ENCODE measurements at places on chromosomes 5 and 9. TPM values are rescaled to one million over a fixed set of nuclear protein-coding genes. Genes with fewer than 3 reads are reported as not detected.

The NFIB gene
- total RNA-seq: 80.9 TPM

The MLANA gene
- not detected for total RNA-seq

- peaks cover 20% of the 10 kb centered on the region for H3K36me3 ChIP-seq
- H3K4me1 ChIP-seq: no peaks in the 10 kb centered on the region
- no peak overlapping the region for H3K4me3 ChIP-seq
- no peak for DNase-seq
- no peak overlapping the region for H3K27ac ChIP-seq
Observed at GRCh38 chr5:65796751-65797316, 74.8 kb downstream of the NLN start.

The LHFPL2 gene
- total RNA-seq: 11.2 TPM

GRCh38 chr9:134066526-134066912 is 1.3 kb downstream of the BRD3 start:
- peak overlapping the region; percentile 54 for H3K4me3 ChIP-seq
- H3K4me1 ChIP-seq: peaks cover 61% of the 10 kb centered on the region
- H3K27ac ChIP-seq: peak overlapping the region; percentile 68
- no peak for DNase-seq

The AHRR gene
- 0.18 TPM for total RNA-seq

The IL13 gene
- not detected for total RNA-seq

DNA sequence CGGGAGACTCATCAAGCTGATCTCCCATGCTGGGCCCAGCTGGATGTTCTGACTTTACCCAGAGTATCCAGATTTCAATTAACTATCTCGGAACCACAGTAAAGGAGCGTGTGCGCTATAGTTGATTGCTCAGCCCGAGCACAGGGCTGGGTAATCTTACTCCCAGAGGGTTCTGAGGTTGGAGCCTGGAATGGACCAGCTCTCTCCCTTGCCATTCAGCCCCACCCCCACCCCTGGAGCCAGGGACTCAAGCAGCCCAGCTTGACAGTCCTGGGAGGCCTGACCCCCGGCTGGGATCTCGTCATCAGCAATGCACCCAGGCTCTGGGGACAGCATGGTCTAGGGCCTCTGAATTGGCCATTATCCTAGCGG is 23.7 kb upstream of the PTGES start:
- peak overlapping the region; percentile 14 for H3K4me3 ChIP-seq
- no peaks in the 10 kb centered on the region for H3K36me3 ChIP-seq
- no peaks in the 10 kb centered on the region for H3K27me3 ChIP-seq
- peaks cover 15% of the 10 kb centered on the region for H3K4me1 ChIP-seq
- peak overlapping the region; percentile 74 for H3K27ac ChIP-seq

The SPATA31A3 gene
- total RNA-seq: not detected

DNA sequence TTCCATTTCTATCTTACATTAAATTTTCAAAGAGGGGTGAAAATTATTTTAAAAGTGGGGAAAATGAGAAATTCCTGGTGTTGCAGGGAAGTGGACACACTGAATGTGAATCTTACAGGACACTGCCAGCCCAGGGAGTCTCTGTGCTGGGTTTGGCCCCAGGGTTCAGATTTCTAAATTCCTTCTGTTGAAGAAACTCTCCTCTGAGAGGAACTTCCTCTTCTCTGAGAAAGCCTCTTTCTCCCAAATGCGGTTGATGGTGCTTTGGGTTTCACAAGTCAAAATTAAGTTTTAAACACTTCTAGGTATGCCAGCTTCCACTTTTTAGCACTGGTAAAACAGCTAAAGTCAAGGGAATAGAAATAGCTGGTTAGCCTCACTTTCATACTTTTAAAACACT is 317.9 kb upstream of the ITGA1 start:
- H3K27ac ChIP-seq: no peak overlapping the region
- H3K4me3 ChIP-seq: no peak overlapping the region
- H3K27me3 ChIP-seq: no peaks in the 10 kb centered on the region
- DNase-seq: no peak
- no peaks in the 10 kb centered on the region for H3K4me1 ChIP-seq

The TAF11L10 gene
- not detected for total RNA-seq

- no peak overlapping the region for H3K27ac ChIP-seq
- H3K27me3 ChIP-seq: no peaks in the 10 kb centered on the region
- DNase-seq: no peak
- no peak overlapping the region for H3K4me3 ChIP-seq
Observed at GRCh38 chr5:173042763-173043107, 13.4 kb upstream of the CREBRF start.

GRCh38 chr9:126154182-126154827 is 172.3 kb upstream of the MVB12B start:
- H3K4me3 ChIP-seq: no peak overlapping the region
- no peak overlapping the region for H3K27ac ChIP-seq
- DNase-seq: no peak
- H3K36me3 ChIP-seq: no peaks in the 10 kb centered on the region

The TAF11L4 gene
- not detected for total RNA-seq

DNA sequence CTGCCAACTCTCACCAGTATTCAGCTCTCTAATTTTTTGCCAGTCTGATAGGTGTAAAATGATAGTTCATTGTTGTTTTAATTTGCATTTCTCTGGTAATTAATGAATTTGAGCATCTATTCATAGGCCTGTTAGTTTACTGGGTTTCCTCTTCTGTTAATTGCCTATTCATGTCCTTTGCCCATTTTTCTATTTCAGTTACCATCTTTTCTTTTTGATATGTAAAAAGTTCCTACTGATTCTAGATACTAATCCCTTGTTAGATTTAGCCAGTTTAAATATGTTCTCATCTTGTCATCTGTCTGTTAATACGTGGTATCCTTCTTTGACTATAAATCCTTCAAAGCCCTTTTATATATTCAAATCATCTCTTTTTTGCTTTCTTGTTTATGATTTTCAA is 247.8 kb downstream of the ARHGAP26 start:
- no peak overlapping the region for H3K4me3 ChIP-seq
- H3K27ac ChIP-seq: no peak overlapping the region
- no peak for DNase-seq
- peaks cover 9% of the 10 kb centered on the region for H3K4me1 ChIP-seq
- no peaks in the 10 kb centered on the region for H3K36me3 ChIP-seq
- no peaks in the 10 kb centered on the region for H3K27me3 ChIP-seq

DNA sequence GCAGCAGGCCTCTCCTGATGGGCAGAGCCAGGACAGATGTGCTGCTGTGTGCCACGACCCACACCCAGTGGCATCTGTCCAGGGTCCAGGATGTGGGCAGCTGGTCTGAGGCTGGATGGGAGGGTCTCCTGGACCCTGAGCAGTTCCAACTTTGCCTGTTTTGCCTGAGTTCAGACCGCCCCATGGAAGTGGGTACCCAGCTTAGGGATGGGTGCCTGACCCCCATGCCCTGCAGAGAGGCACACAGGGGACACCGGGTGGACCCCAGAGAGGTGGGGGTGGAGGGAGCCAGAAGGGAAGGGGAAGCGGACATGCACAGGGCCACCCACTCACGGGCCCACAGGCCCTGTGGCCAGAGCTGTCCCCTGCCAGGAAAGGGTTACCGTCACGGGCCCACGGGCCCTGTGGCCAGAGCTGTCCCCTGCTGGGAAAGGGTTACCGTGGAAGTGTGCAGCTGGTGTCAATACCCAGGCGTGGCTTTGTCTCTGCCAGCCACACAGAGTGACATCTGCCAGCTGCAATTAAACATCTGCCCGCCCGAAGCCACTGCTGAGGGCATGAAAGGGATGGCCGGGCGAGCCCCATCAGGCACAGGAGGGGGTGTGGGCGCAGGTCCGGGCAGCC is 50.0 kb downstream of the NACC2 start:
- H3K36me3 ChIP-seq: peaks cover 12% of the 10 kb centered on the region
- H3K4me3 ChIP-seq: no peak overlapping the region
- peaks cover 19% of the 10 kb centered on the region for H3K4me1 ChIP-seq
- no peaks in the 10 kb centered on the region for H3K27me3 ChIP-seq
- H3K27ac ChIP-seq: no peak overlapping the region
- no peak for DNase-seq

DNA sequence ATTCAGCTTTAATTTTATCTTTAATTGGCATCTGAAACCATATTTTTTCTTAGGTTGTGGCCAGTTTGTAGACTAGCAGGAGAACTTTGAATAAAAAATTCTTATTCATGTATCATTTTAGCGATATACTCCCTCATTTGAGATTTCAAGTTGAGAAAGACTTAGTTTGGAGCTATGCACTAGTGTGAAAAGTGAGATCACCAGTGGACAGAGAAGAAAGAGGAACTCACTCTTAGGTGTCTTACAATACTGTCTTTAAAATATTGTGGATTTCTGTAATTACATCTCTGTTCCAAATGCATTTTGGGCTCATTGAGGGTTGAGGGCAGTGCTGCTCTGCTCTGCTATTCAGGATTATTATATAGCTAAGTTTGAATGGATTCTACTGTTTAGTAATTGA is 54.7 kb downstream of the NAA35 start:
- H3K4me1 ChIP-seq: no peaks in the 10 kb centered on the region
- H3K27ac ChIP-seq: no peak overlapping the region
- no peak for DNase-seq
- no peaks in the 10 kb centered on the region for H3K27me3 ChIP-seq

DNA sequence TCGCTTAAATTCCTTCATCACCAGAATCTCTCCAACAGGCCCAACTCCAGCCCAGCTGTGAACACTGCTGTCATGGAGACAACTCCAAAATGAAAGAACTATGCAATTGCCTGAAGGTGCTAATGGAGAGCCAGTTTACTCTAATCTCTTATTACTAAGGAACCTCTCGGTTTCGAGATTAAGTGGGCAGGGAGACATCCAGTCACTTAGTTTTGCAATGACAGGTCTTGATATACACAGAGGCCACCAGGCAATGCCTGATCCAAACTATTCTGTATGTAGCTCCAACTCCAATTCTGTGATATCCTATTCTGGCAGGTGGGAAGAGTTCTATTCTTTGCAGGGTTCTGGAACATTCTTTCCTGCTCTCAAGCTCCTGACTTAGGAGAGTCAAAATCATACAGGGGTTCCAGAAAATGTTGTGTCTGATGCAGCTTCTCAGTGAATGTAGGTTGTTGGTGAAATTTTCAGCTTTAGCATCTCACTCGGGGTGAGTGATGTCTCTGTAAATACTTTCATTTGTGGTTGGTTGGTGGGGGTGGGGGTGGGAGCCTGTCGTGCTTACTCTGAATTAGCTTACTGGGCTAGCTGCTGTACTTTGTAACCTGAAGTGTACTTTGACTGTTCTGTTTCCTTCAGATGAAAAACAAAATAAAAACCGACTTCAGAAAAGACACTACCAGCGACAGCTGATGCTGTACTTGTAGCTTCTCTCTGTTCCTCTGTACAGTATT is 170.9 kb downstream of the PALM2AKAP2 start:
- no peaks in the 10 kb centered on the region for H3K4me1 ChIP-seq
- no peak overlapping the region for H3K4me3 ChIP-seq
- no peak for DNase-seq
- H3K27me3 ChIP-seq: no peaks in the 10 kb centered on the region

- DNase-seq: no peak
- H3K4me1 ChIP-seq: peaks cover 8% of the 10 kb centered on the region
- no peaks in the 10 kb centered on the region for H3K36me3 ChIP-seq
Observed at GRCh38 chr5:67976891-67977601, 238.5 kb upstream of the PIK3R1 start.

DNA sequence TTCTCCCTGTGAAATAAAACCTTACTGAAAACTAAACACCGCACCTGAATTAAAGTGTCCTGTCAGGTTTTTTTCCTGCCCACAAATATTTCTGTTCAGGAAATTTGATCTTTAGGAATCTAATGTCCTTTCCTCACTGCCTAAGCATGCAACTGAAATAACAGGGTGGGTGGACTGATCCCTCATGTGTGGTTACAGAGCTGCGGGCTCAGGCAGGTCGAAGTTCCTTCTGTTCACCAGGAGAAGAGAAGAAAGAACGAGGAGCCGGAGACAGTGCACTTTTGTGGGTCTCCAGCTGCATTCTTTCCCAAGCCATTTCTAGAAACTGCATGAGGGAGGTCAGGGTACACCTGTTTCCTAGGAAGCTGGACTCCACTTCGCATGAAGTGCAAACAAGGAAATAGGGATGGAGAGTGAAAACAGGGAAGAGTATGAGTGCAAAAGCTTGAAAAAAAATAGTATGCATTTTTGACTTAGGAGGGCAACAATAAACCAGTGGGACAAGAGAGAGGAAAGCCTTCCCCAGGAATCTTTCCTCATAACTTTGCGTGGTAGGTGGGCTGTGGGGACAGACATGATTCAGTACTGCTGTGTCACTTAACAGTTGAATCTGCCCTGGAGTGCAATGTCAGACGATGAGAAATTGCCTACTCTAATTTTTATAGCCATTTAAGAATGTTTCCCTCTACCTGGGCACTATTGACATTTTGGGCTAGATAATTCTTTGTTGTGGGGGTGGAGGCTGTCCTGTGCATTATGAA is 60.3 kb downstream of the GCNT1 start:
- no peaks in the 10 kb centered on the region for H3K27me3 ChIP-seq
- no peaks in the 10 kb centered on the region for H3K36me3 ChIP-seq
- no peak overlapping the region for H3K4me3 ChIP-seq

DNA sequence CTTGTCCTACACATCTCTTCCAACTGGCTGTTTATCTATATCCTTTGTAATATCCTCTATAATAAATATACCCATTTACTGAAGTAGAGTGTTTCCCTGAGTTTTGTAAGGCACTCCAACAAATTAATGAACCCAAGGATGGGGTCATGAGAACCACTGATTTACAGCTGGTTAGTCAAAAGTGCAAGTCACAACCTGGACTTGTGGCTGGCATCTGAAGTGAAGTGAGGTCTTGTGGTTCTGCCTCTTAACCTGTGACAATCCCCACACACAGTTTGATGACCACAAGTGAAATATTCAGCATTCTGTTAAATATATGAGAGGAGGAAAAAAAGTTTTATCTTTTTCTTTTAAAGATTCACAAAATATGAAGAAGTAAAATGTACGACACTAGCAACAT is 126.1 kb downstream of the NR2F1-AS1 start:
- DNase-seq: no peak
- no peak overlapping the region for H3K4me3 ChIP-seq
- no peaks in the 10 kb centered on the region for H3K4me1 ChIP-seq

DNA sequence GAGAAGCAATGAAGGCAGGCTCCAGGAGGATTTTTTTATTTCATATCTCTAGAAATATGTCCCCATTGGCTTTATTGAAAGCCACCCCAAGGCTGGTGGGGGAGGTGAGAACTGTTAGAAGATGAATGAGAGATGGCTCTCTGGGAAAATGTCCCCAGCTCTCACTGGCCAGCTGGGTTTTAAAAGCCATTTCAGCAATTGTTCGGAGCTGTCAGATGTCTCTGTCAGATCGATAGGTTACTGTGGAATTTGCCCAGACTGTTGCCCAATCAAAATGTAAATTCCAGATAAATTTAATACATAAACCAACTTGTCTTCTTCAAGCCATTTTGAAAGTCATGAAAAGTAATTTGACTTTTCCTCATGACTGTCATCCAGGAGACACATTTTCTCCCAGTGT is 67.0 kb upstream of the BRINP1 start:
- no peaks in the 10 kb centered on the region for H3K27me3 ChIP-seq
- H3K4me1 ChIP-seq: no peaks in the 10 kb centered on the region
- no peak for DNase-seq
- no peaks in the 10 kb centered on the region for H3K36me3 ChIP-seq

The PCA3 gene
- total RNA-seq: not detected

GRCh38 chr5:64831996-64832395 is 63.3 kb downstream of the CWC27 start:
- peaks cover 28% of the 10 kb centered on the region for H3K4me1 ChIP-seq
- no peak overlapping the region for H3K4me3 ChIP-seq
- H3K27ac ChIP-seq: no peak overlapping the region
- no peaks in the 10 kb centered on the region for H3K27me3 ChIP-seq

The RGS7BP gene
- 1.9 TPM for total RNA-seq

Data from heart left ventricle (tissue), 16 donors.